Naive thymus-derived CD4-positive, alpha-beta T cell (primary cell): ENCODE measurements at places on chromosomes 5 and 9.

DNA sequence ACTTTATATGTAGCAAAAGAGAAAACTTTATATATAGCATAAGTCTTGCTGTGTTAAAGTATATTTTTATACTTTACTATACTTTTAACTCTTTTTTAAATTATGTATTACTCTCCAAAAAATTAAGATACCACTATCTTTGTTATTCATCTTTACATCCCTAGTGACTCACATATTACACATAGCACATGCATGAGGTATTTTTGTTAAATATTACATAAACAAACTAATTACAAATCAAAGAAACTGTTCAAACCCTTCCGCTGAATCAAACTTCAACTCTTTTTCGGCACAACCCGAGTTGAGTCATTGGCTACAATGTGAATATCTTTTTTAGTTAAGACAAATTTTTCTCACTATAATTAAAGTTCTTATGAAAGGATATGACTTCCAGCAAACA, 32.1 kb downstream of the NADK2 start:
- peaks cover 7% of the 10 kb centered on the region for H3K36me3 ChIP-seq
- no peak overlapping the region for H3K4me3 ChIP-seq
- H3K4me1 ChIP-seq, result no peaks in the 10 kb centered on the region
- DNase-seq, result no peak
- H3K27ac ChIP-seq, result no peak overlapping the region

GRCh38 chr5:172497591-172498255, 43.4 kb upstream of the SH3PXD2B start:
- no peaks in the 10 kb centered on the region for H3K36me3 ChIP-seq
- no peak overlapping the region for H3K27ac ChIP-seq
- H3K4me1 ChIP-seq, result no peaks in the 10 kb centered on the region
- DNase-seq, result no peak
- H3K4me3 ChIP-seq, result no peak overlapping the region
- H3K27me3 ChIP-seq, result no peaks in the 10 kb centered on the region

DNA sequence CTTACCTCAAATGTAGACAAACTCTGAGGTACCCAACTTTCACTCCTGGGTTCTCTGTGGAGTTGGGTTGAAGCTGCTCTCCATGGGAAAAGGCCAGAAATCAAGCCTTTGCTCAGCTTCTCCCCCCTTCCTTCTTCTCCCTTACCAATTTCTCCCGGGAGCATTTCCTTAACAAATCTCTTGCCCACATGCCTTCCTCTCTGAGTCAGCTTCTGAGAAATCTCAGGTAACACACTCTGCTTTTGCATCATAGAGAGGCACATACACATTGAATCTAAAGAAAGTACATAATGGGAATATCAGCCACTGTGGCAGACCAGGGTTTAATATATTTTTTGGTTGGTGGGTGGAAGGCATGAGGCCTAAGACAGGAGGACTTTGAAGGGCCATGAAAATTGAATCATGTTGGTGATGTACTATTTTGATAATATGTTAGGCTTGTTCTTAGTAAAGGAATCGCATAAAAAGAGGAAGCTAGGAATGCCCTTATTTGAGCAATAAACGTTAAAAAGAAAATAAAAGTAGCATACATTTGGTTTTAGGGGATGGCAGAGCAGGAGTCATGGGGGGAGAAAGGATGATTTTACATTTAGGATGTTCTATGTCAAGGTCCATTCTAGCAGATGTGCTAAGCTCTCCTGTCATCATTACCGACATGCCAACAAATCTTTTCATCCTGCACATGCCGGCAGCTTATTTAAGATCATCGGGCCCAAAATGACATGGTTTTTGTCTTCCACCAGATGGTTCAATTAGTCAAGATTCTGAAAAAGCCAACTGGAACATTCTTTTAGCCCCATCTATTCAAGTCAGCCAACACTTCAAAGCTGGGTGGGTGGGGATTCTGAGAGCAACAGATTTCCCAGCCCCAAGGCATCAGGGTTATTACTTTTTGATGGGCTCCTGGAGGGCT, 199.5 kb upstream of the CLINT1 start:
- DNase-seq, result no peak
- H3K27me3 ChIP-seq, result no peaks in the 10 kb centered on the region
- no peak overlapping the region for H3K27ac ChIP-seq
- H3K4me3 ChIP-seq, result no peak overlapping the region
- H3K36me3 ChIP-seq, result no peaks in the 10 kb centered on the region

- H3K4me3 ChIP-seq, result peak within 1 kb of the TSS; percentile 42
- no peaks in the 10 kb centered on the region for H3K36me3 ChIP-seq
- no peak within 1 kb of the TSS for H3K27ac ChIP-seq
- peak; percentile 31 for DNase-seq
- H3K4me1 ChIP-seq, result no peaks in the 10 kb centered on the region
Observed at GRCh38 chr5:7850395-7851239, at the start of gene CFAP90. Gene CFAP90 (minus strand): TSS chr5:7851133. CDS start chr5:7851021, 112 bp downstream.

DNA sequence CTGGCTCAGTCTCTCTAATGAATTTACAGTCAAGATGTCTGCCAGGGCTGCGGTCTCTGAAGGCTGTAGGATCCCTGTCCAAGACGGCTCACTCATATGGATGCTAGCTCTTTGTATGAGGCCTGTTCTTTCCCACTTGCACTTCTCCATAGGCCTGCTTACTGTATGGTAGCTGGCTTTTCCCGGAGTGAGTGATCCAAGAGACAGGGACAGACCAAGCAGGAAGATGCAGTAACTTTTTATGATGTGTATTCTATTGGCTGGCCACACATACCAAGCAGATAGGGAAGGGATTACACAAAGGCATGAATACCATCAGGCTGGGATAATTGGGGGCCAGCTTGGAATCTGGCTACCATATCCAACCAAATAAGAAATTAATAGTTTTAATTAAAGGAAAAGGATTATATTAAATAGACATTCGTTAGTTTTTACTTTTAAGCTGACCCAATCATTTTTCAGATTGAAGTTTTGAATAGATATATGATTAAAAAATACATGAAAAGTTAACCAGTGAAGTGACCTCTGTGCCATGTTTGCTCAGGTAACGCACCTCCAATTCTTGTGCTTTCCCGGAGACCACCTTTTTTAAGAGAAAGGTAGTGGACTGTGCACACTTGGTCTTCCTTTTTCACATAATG, 20.6 kb downstream of the NSD1 start:
- H3K27me3 ChIP-seq, result no peaks in the 10 kb centered on the region
- no peak for DNase-seq
- H3K27ac ChIP-seq, result no peak overlapping the region
- no peaks in the 10 kb centered on the region for H3K36me3 ChIP-seq
